ENCODE measurements at places on chromosomes 4 and X.

- DNase-seq, result no peak
Measured at GRCh38 chr4:100084892-100085291, 105.4 kb downstream of the DDIT4L start.

- DNase-seq, result no peak
Measured at GRCh38 chr4:72112514-72113156, 80.8 kb downstream of the NPFFR2 start.

DNA sequence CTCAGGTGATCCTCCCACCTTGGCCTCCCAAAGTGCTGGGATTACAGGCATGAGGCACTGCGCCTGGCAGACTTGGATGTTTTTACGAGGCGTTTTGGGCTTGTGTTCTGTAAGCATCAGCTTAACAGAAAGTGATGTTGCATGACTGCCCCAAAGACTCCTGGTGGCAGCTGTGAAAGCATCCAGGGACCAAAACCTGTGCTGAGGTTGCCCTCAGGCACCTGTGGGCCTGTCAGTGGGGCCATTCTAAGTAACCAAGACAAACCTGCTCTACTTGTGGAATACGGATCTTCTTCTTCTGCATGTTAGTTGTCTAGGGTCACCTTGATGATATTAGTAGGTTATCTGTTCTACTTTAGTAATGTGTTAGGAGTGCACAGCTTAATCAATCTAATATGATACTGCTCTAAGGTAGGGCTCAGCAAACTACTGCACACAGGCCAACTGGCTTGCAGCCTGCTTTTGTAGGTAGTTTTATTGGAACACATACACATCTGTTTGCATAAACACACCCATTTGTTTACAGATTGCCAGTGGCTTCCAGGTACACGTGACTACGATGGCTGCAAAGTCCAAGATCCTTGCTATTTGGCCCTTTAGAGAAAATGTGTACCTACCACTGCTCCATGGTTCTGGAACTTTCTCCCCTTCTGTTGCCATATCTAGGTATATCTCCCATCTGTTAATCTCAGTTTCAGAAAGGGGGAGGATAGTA lies 136.7 kb downstream of the GPR143 start:
- DNase-seq, result no peak

DNA sequence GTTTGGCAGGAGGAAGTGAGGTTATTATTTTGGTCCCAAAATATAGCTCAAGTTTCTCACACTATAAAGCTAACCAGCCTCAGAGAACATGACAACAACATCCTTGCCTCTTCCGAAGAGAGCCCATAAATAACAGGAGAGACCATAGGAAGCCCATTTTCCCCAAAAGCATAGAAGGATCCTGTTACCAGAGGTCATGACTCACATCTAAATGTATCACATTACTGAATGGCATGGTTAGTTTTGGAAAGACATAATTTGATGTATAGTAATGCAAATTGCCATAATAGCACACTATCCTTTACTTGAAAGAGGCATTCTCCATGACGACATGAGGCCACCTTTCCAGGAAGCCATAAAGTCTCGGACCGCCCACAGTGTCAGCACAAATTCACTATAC lies 238.8 kb upstream of the GRIA3 start:
- DNase-seq, result no peak

- no peak for DNase-seq
Measured at GRCh38 chr4:24598025-24598424, 13.7 kb upstream of the DHX15 start.

DNA sequence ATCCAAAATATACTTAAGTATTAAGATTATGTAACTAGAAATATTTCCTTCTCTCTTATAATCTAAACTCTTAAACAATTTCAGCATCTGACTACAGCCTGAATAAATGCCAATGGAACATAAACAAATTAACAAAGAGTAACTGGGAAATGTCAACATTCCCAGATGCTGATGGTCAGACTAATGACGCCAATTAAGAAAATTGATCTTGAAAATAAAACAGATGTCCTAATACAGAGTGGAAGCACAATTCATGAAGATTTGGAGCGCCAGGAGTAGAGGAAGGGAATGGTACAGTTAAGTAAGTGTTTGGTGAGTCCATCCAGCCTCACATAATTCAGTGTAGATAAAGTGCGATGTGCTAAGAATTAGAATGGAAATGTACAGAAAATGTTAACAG lies 203.7 kb upstream of the NWD2 start:
- DNase-seq, result no peak

DNA sequence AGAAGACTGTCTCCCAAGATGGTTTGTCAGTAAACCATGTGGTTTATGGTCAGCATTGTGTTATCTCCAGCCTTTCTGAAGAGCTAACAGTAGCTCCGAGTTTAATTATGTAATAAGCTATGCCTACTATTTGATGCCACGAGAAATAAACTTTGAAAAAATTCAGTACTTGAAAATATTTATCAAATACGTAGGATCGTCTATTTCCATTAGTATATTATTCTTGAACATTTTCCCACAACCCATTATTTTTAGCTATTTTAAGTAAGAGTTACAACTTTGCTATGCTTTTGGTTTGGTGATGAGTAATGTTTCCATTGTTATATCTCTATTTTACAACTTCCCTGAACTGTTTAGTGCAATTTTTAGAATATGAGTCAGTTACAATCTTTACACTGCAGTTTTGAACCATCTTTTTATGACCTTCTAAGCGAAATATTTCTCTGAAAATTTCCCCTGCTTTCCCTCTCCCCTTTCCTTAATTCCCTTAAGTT lies 44.5 kb upstream of the TRIM2 start:
- DNase-seq, result no peak

GRCh38 chr4:4349867-4350266 lies 37.0 kb upstream of the NSG1 start:
- no peak for DNase-seq

GRCh38 chr4:69458184-69458826 lies 37.4 kb downstream of the UGT2B4 start:
- no peak for DNase-seq

DNA sequence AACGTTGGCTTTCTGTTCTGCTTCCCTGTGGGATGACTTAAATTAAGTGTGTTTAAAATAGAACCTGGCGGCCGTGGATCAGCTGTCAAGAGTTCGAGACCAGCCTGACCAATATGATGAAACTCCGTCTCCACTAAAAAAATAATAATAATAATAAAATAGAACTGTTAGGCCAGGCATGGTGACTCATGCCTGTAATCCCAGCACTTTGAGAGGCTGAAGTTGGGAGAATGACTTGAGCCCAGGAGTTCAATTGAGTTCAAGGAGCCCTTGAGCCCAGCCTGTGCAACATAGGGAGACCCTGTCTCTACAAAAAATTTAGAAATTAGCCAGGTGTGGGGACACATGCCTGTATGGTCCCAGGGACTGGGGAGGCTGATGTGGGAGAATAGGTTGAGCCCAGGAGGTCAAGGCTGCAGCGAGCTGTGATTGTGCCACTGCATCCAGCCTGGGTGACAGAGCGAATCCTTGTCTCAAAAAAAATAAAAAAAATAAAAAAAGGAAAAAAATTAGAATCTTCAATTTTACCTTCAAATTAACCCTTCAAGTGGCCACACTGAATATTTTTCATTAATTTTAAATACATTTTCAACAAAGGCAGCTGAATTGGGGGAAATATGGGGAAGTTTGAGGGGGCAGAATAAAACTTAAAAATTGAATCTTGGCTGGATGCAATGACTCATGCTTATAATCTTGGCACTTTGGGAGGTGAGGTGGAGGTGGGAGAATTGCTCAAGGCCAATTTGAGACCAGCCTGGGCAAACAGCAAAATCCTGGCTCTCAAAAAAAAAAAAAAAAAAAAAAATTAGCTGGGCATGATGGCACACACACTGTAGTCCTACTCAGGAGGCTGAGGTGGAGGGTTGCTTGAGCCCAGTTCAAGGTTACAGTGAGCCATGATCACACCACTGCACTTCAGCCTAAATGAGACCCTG lies 31.8 kb upstream of the HSD17B13 start:
- DNase-seq, result no peak

DNA sequence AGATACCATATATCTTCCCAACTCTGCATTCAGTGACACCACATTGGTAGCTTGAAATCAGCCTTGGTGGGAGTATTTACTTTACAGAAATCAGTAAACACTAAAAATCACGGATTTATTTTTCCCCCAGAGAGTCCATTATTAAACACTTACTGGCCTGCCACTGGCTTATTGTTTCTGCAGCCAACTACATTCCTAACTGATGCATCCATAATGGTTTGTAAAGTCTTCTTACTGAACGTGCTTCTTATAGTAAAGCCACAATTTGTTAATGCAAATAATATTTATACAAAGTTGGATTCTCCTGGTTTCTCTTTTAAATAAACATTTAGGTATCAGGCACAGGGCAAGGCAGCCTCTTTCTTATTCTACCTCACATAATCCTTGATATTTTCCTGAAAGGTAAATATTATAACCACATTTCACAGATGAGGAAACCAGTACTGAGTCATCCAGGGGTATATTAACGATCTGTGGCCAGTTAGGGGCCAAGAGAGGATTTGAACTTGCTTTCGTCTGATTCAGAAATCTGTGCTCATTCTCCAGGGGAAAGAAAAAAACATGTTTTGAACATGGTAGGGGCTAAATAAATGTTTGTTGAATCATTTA lies 136.5 kb downstream of the RAB28 start:
- DNase-seq, result no peak

DNA sequence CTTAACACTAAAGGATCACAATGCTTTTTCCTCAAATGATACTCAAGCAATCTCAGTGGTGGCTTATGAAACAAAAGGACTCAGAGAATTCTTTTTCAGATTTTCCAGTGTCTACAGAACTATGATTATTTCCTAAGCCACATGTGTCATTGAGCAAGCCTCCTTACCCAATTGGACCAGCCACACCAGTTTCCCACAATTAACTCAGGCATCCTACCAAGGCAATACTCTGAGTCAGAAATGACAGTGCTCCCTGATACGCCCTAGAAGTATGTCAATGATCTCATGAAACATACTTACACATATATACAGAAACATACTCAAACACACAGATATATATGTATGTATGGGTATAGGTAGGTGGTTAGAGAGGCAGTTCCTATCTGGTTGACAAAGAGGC lies 4.8 kb downstream of the ADAMTS3 start:
- no peak for DNase-seq

DNA sequence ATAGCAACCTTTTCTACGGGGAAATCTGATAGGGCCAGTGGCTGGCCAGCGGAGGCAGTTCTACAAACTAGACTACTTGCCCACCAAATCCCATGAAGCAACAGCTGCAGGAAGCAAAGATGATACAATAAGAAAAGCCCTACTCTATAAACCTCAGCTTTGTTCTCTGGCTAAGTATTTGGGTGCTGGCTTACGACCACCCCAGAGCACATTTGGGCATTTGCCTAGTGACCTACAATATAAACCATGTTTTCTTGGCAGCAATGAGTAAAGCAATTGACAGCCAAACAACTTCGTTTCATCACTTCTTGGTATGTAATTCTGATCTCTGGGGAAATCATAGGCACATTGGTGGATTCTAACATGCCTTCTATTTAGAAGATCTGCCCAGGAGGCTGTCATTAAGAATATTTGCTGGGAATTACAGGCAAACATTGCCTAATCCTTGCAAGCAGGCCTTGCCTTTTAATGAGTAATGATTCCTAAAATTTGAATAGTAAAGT lies 7.5 kb upstream of the LHFPL1 start:
- DNase-seq, result no peak

Measured in activated CD4-positive, alpha-beta T cell treated with anti-CD3 and anti-CD28 coated beads, Interleukin-2, amount 50 U/mL, for 4 hours (primary cell).